ENCODE measurements at places on chromosomes 12 and 14.

DNA sequence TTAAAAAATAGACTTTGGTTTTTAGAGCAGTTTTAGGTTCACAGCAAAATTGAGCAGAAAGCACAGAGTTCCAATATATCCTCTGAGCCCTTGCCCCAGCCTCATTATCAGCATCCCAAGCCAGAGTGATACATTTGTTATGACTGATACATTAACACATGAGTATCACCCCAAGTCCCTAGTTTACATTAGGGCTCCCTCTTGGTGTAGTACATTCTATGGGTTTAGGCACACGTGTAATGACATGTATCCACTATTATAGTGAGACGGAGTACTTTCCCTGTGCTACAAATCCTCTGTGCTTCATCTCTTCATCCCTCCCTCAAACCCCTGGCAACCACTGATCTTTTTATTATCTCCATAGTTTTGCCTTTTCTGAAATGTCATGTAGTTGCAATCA is 22.5 kb upstream of the GSG1 start:
- DNase-seq = no peak

- DNase-seq = no peak
Observed at GRCh38 chr12:4251967-4252366, 21.6 kb upstream of the CCND2 start.

- peak; percentile 27 for DNase-seq
Observed at GRCh38 chr14:100828031-100828769, 2.3 kb downstream of the MEG3 start.

DNA sequence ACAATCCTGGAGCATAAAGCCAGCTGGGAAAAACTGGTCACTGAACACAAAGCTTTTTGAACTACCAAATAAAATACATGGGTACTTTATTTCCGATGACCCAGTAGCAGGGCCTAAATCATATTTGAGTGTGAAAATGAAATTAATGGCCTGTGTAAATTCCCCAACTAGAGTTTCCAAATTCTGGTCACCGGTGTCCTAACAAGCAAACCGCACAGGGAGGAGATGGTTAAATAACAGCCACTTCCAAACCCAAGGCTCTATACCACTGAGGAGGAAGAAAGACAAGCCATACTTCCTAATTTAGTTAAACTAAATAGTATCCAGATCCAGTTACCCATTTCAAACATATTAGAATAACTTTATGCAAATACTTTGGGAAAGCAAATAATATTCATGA is 40.1 kb upstream of the DUSP6 start:
- DNase-seq = no peak

- DNase-seq = no peak
Observed at GRCh38 chr12:112183141-112184021, 58.0 kb downstream of the TRAFD1 start.

- DNase-seq = peak; percentile 89
Observed at GRCh38 chr14:72643317-72643801, 250.5 kb downstream of the DPF3 start.

Measured in GM04503 (cell line).